ENCODE measurements at places on chromosomes 5 and 9.

DNA sequence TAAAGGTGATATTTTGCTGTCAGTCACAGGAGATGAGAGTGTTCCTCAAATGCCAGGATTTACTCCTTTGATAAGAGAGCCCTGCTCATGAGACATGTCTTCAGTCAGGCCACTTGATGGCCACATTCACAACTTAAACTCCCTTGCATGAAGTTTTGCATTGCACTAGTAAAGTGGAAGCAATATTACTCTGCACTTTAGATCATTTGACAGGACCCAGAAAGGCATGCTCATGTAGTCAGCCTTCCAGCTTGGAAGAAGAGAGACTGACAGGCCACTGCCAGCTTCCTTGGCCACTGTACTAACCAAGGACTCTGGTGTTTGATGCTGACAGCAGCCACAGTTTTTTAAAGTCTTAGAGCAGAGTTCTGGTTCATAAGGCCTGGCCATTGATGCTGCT is 42.6 kb downstream of the NPR3 start:
- DNase-seq: no peak

DNA sequence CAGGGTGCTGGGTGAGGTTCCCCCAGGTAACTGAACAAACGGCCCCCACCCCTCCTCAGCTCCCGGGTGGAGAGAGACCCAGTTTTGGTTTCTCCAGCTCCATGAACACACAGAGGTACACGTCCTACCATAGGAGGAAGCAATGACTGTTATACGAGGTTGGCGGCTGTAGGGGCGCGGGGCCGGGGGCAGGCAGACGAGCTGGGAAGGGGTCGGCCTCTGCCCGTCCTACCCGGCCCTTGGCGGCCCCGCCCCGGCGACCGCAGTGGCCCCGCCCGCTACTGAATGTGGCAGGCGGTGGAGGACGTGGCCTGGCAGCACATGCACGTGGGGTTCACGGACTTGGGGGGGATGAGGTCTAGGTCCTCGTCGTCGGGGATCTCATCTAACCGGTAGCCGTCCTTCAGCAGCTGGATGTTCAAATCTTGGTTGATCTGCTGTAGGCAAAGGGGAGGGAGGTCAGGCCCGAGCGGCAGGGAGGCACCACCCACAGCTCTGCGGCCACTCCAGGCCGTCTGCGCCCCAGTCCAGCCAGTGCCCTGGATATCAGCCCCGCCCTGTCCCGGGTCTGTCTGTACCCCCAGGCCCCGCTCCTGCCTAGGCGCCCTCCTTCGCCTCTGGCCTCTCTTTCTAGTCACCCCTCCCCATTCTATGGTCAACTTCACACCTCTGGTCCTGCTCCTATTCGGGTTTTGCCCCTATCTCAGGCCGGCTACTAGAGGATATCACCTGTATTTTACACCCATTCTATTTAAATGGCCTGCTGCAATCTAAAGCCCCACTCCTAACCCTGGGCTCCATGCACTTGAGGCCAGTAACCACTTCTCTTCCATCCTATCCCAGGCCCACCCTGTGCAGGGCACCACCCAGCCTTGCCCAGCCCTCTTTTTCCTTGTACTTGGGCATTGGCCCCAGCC is 24.2 kb upstream of the MYORG start:
- DNase-seq: no peak

DNA sequence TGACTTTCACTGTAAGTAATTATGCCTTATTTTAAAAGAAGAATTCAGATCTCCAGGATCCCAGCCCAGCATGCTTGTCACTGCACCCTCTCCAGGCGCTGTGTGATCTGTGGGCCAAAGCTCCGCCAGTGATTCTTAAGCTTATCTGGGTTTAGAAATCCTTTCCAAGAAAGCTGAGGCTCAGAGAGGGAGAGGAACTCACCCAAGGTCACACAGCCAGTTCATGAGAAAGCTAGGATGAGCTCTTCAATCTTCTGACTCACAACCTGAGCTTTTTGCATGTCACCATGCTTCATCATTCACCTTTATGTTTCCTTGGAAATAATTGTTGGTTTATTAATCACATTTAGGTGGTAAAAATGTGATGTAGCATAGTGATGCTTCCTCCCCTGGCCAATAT is 136.6 kb upstream of the HAND1 start:
- no peak for DNase-seq

DNA sequence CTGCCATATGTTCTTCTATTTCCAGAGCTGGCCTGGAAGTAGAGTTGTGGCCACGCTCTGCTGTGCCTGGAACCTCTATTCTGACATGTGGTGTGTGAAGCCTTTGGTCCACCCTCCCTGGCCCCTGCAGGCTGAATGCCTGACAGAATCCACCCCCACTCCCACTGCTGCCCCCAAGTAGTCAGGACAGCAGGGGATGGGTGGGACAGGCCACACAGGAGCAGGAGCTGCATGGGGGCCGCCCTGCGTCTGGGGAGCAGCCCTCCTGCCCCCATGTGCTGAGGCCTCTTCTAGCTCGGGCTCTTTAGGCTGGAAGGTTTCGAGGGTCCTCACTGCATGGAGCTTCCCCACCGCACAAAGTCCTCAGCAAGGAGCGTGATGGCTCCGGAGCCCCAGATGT is 32.6 kb upstream of the IRX4 start:
- DNase-seq: no peak

GRCh38 chr9:136846376-136847087 is 2.7 kb upstream of the PHPT1 start:
- no peak for DNase-seq

DNA sequence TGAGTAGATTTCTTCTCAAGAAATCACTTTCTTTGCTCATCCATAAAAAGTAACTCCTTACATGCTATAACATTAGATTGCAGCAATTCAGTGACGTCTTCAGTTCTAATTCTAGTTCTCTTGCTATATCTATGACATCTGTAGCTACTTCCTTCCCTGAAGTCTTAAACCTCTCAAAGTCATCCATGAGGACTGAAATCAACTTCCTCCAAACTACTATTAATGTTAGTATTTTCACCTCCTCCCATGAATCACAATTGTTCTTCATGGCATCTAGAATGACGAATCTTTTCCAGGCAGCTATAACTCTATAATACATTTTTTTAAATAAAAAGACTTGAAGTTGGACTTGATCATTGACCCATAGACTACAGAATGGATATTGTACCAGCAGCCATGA is 46.2 kb upstream of the PRRC1 start:
- no peak for DNase-seq

GRCh38 chr5:143350751-143351602 is 52.5 kb downstream of the NR3C1 start:
- DNase-seq: no peak

- no peak for DNase-seq
Measured at GRCh38 chr9:135524130-135524861, 3.1 kb downstream of the LCN1 start.

DNA sequence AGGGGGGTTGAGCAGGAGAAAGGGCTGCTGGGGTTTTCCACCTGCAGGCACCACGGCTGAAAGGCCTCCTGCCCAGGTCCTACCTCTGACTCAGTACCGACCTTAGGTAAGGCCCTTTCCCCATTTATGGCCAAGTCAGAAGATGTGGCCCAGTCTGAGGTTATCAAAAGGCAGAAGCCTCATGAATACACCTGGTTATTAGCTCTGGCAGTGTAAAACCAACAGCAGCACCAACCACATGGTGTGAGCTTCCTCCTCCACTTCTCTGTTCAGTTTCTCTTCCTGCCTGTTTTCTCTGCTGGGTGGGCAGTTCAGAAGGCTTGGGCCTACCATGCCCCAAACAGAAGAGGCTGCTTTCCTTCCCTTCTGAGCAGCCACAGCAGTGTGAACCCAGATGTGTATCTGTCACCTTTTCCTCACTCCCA is 86.9 kb downstream of the UGCG start:
- DNase-seq: no peak

- no peak for DNase-seq
Measured at GRCh38 chr9:93079371-93079770, 16.6 kb upstream of the CARD19 start.

DNA sequence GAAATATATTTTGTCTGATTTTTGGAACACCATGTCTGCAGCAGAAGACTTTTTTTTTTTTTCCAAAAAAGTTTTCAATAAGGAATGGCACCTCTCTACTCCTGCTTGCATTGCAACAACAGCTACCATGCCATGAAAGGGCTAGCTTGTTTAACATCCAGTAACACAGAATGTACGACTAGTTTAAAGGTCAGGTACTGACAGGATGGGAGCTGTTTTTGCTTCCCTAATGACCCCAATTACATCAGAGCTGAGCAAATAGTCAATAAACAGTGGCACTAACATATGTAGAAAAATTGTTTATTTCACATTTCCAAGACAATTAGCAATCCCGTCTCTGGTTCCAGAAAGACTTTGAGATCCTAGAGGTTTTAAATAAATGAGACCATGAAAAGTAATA is 693.8 kb downstream of the NR2F1-AS1 start:
- no peak for DNase-seq

DNA sequence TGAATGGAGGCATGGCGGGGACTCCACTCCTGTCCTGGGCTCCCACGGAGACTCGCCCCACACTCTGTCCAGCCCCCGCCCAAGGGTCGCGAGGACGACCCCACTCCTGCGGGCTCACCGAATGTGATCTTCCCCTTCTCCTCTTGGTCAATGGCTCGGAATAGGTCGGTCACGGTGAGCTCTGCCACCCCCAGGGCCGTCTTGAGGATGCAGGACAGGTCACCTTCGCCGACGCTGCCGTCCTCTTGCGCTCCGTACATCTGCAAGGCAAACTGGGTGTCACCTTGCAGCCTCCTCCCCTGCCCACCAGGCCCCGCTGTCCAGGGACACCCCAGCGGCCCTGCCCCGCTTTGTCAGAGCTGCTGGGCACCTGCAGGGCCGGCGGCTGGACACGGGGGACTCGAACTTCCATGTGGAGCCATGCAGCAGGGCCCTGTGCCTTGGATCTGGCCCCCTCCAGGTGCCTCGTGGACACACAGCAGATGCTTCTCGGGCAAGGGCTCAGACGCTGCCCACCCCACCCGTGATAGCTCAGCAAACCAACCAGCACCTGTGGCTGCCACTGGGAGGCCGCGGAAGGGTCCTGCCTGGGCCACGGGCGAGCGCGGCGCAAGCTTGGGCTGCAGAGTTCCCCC is 21.5 kb upstream of the SLC6A3 start:
- no peak for DNase-seq

DNA sequence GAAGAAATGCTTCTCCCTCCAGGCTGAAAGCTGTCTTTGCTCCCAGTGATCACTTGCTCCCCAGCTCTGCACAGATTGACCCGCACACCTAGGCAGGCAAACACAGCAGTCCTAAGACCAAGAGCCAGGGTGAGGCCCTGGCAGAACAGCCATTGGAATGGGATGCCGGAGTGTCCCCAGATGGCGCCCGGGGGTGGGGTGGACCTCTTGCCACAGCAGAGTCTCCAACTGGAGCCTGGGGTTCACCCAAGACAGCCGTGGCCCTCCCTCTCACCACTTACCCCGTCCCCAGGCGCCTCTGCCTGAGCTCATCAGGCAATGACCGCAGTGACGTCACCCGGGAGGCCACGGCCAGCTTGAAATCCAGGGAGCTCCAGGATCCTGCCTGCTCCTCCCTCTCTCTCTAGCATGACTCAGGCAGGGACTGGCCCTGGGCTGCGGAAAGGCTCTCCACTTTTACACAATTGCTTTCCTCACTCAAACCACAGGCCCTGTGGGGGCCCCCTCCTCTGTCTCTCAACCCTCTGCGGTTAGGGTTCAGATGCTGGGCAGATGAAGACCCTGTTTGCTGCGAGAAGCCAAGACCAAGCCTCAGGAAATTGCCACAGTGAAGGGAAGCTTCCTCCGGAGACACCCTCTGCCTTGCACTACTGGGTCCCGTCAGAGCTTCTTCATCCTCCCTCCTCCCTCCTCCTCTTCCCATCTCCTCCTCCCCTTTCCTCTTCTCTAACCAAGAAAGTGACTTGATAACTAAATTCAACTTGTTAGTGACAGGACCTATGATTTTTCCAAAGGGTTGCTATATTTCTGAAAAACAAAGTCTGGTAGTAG is 24.3 kb upstream of the PTGES start:
- DNase-seq: no peak

DNA sequence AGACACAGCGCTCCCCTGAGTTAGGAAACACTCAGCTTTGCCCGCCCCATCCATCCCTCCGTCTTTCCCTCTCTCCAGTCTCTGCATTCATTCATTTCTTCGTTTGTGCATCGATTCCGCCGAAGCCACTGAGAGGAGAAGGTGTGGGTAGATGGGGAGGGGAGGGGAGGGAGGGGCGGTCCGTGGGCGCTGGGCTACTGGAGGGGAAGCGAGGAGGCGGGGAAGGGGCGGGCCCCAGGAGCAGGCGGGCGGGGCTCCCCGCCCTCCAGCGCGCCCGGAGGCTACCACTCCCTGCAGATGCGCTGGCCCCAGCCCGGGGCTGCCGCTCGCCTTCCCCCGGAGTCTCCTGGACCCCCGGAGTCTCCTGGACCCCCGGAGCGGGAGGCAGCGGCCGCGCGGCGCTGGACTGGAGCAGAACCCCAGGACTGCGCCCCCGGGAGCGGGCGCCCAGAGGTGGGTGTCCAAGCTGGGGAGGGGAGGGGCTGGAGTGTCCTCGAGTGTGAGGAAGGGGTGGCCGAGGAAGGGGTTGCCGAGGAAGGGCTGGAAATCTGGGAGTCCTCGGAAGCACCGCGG is 159.5 kb downstream of the C9orf152 start:
- DNase-seq: peak; percentile 73

GRCh38 chr5:10611290-10611689 is 47.4 kb downstream of the ANKRD33B start:
- no peak for DNase-seq

DNA sequence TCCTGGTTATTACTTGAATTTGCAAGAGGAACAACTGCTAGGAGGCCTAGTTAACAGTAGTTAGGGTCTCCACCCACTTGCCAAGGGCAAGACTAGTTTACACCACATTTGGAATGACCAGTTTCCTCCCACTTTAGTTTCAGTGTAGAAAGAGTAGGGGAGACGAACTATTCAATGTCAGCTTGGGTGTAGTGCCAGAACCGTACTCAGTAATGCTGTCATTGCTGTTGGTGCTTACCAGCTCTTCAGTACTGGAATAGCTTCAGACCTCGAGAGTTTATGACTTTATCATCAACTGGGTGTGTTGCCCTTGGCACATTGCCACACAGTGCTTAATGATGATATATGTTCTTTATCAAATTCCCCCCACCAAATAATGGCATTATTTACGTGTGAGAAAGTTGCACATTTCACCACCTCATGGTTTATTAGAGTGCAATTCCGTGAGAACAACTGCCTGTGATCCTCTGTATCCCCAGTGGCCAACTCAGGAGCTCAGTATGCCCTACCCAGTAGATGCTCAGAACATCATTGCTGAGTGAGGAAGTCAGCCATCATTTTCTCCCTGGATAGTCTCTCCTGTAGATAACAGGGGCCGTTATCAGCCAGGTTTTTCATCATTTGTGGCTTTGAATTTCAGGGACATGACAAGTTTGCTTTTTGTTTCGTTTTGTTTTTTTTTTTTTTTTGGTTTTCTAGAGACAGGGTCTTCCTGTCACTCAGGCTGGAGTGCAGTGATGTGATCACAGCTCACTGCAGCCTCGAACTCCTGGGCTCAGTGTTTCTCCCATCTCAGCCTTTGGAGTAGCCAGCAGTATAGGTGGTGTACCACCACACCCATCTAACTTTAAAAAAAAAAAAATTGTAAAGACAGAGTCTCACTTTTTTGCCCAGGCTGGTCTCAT is 67.3 kb downstream of the DOCK8 start:
- DNase-seq: no peak
